EL (cell line): ENCODE measurements at places on chromosomes 16 and 17.

DNA sequence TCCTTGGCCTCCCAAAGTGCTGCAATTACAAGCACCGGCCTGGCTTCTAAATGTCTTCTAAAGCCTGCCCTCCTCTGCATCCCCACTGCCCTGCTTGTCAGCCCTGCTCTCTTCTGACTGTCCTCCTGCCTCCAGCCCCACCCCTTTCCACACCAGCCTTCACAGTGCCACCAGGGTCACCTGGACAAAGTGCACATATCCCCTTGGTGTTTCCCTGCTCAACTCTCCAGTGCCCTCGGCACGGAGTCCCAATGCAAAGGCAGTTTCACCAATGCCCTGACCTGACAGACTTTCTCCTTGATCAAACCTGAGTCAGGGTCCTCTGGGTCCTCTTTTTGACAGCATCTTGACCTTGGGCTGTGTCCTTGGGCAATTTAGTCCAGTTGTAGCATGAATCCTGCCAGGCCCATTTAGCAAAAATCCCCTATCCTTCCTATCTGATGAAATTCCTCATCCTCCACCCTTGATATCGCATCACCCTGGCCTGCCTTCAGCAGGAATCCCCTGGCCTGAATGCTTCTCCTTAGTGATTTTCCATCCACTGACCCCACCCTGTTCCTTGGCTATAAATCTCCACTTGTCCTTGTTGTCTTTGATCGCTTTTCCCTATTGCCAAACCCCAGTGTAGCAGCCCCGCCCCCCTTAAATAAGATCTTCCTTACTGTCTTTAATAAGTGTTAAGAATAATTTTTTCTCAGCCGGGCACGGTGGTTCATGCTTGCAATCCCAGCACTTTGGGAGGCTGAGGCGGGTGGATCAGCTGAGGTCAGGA, 42.7 kb upstream of the ETV4 start:
- DNase-seq = no peak

- no peak for DNase-seq
Measured at GRCh38 chr16:81938326-81939163, 72.7 kb downstream of the SDR42E1 start.

- no peak for DNase-seq
Measured at GRCh38 chr16:81649561-81650184, 129.4 kb upstream of the PLCG2 start.

GRCh38 chr16:5220705-5221104, 123.1 kb upstream of the EEF2KMT start:
- DNase-seq = no peak

DNA sequence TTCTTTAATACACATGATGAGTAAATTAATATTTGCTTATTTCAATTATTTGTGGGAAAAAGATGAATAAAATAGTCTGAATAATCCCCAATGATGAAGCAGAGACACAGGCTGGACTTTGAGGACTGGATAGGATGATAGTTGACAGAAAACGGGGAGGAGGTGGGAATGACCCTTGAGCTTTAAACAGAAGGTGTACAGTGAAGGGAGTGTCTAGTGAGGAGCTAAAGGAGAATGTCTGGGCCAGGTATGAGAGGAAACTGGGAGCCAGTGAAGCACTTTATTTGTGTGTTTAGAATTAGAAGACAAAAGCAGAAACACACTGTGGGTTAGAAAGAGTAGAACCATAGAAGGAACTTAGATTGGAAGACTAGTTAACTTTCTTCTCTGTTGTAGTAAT, 230.4 kb upstream of the CA10 start:
- DNase-seq = no peak

- DNase-seq = no peak
Measured at GRCh38 chr16:78715673-78716072, 616.2 kb downstream of the WWOX start.
